NCI-H2171 (cell line): ENCODE measurements at places on chromosomes 4 and X.

- no peak for DNase-seq
These were observed 539.6 kb downstream of the PDHA2 start for GRCh38 chr4:96379524-96379923.

- no peak for DNase-seq
These were observed 23.7 kb upstream of the UNC5C start for GRCh38 chr4:95572304-95572991.

- DNase-seq: no peak
These were observed 92.5 kb downstream of the FNIP2 start for GRCh38 chr4:158861281-158861680.

DNA sequence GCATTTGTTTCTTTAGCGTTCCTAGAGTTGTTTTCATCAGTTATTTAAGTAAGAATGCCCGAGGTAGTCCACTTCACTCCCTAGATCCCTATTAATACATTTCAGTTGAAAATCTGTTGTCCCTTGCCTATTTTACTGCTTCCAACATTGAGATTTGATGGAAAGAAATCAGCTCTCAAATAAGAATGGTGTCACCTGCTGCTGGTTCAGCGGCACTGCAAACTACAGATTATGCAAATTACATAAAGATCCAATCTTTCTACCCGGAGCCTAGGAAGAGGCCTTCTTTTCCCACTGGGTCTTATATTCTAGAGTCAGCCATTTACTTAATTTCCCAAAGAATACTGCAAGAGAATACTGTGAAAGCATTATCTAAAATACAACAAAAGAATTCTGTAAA lies 597.6 kb upstream of the MAGEB2 start:
- no peak for DNase-seq

GRCh38 chrX:129823115-129823514 lies 20.6 kb downstream of the ZDHHC9 start:
- DNase-seq: no peak

DNA sequence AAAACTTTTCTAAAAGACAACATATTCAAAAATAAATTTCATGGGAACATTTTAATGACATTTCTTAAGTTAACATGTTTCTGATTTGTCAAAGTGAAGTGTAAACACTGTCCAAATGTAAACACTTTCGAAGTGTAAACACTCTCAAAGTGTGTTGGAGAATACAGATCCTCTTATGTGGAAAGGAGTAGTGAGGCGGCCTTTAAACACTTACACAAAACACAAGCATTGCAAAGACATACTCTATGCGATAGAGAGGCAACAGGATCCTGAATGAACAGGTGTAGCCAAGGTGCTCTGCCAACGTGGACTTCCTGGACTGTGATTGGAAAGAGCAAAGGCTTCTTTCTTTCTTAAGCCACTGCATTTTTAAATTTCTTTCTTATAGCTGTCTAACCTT lies 62.7 kb upstream of the PGM2 start:
- DNase-seq: no peak

- no peak for DNase-seq
These were observed 1950.7 kb upstream of the IGFBP7 start for GRCh38 chr4:59060895-59061294.

DNA sequence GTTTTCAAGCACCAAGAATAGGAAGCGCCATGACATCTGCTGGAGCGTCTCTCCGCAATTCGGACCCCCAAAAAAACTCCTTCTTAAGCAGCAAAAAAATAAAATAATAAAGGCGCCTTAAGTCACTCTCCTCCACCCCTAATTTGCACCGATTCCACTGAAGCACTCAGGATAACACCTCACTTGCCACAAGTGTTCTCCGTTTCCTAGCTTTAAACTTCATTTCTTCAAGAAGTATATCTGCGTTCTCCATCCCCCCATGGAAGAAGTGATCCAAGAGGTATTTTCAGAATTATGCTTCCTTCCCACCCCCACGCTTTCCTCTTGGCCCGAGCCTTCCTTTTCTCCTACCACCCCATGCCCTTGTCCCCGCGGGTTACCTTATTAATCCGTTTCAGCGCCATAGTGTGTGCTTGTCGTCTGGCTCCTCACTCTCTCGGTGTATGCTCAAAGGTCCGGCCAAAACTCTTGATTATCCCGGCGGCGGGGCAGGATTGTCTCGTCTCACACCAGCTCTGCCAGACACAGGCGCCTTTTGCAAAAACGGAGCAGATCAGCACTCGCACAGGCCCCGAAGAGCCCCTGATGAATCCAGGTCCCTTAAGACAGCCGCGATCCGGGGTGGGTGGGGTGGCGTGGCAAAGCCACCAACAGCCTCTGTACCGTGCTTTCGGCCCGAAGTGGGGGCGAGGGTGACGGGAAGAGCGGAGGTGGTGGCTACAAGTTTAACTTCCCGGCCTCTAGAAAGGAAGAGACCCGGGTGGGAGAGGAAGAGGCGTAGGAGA lies 1.1 kb downstream of the UBE2D3 start:
- no peak for DNase-seq

DNA sequence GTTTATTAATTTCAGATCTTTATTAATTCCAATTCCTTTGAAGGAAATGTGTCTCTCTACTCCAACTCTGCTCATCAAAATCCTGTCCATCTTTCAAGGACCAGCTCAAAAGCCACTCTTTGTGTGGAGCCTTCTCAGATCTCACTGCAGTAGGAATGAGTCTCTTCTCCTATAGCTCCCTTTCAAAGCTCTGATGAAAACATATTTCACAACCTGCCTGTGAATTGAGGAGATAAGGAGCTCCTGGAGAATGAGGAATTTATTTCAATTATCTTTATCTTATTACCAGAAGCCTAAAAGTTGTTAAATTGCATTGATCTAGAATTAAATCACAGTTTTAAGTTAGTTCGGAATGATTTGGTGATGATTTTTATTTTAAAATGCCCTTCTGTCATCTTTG lies 92.6 kb upstream of the TRPC3 start:
- no peak for DNase-seq

DNA sequence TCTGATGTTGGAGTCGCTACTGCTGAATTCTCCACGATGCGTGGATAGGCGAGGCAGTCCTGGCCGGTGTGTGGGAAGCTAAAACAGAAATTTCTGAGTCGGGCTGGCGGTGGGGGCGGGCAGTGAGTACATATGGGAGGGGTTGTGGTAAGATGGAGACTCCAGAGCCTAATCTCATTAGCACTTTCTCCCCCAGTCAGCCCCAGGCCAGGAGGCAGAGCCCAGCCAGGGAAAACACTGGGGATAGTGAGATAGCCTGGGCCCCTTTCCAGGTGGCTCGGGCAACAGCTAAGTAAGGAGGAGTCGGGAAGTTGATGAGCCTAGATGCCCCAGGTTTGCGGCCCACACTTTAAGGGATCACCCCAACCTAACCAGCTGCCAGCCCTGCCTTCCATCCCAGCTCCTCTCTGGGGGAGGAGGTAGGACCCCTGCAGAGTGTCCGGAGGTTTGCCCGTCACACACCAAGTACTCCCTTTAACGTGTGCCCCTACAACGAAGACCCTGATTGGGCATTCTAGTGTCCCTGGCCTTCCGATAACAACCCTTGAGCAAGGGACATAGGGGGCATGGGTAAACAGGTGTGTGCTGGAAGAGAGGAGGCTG lies 2.4 kb upstream of the LOC101059915 start:
- no peak for DNase-seq
